Stimulated activated CD8-positive, alpha-beta memory T cell treated with anti-CD3 and anti-CD28 coated beads, Interleukin-7, amount 100 ng/mL, for 1 hour (primary cell): ENCODE measurements at places on chromosomes 11 and 22.
A peak's percentile ranks its signal among the peaks of the same experiment; 100 is the strongest.

- peak; percentile 24 for DNase-seq
Measured at GRCh38 chr22:22720201-22720723, 75.8 kb downstream of the GGTLC2 start.

GRCh38 chr11:15677181-15677580 is 562.5 kb downstream of the INSC start:
- no peak for DNase-seq

- DNase-seq, result no peak
Measured at GRCh38 chr11:2581931-2582350, 117.9 kb downstream of the KCNQ1OT1 start.

GRCh38 chr11:119673759-119674336 is 55.2 kb downstream of the NECTIN1 start:
- no peak for DNase-seq

DNA sequence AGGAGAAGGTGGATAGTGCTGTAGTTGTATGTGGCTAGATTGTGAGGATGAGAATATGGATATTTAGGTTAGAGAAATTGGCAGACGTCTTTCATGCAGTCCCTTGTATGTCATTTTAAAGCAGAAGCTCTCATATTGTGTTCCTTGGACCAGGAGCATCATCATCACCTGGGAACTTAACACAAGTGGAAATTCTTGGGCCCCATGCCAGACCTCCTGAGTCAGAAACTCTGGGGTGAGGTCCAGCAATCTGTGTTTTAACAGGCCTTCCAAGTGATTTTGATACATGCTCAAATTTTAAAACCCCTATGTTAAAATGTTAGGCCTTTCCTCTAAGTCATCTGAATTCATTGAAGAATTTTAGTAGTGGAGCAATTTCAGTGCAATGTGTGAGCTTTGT is 34.8 kb downstream of the JHY start:
- DNase-seq, result no peak

GRCh38 chr11:73381589-73381988 is 5.4 kb downstream of the RELT start:
- no peak for DNase-seq

GRCh38 chr11:422249-422656 is 7.5 kb upstream of the SIGIRR start:
- DNase-seq, result no peak

GRCh38 chr11:26580929-26581328 is 8.9 kb upstream of the MUC15 start:
- no peak for DNase-seq

- DNase-seq, result no peak
Measured at GRCh38 chr11:114774599-114775361, 96.5 kb downstream of the NXPE2 start.

DNA sequence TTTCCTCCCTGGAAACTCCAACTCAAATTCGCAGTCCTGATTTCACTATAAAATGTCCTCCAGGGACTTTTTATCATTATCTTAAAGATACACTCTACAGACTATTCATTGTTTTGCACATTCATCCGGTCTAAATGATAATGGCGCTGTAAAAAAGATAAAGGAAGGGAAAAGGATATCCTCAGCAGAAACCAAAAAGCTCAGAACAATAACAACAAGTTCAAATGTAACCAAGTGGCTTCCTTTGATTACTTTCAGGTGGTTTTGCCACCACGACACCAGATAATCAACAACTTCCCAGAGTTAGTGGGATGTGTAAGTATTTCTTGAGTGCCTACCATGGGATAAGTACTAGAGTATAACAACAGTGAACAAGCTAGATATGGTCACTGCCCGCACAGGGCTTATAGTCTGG is 26.3 kb downstream of the PRCP start:
- no peak for DNase-seq

- DNase-seq, result no peak
Measured at GRCh38 chr22:23549198-23549595, 30.9 kb downstream of the IGLL1 start.

- DNase-seq, result no peak
Measured at GRCh38 chr11:6630632-6631291, 11.5 kb upstream of the TPP1 start.

- DNase-seq, result no peak
Measured at GRCh38 chr22:46842606-46843005, 80.2 kb downstream of the TBC1D22A start.

DNA sequence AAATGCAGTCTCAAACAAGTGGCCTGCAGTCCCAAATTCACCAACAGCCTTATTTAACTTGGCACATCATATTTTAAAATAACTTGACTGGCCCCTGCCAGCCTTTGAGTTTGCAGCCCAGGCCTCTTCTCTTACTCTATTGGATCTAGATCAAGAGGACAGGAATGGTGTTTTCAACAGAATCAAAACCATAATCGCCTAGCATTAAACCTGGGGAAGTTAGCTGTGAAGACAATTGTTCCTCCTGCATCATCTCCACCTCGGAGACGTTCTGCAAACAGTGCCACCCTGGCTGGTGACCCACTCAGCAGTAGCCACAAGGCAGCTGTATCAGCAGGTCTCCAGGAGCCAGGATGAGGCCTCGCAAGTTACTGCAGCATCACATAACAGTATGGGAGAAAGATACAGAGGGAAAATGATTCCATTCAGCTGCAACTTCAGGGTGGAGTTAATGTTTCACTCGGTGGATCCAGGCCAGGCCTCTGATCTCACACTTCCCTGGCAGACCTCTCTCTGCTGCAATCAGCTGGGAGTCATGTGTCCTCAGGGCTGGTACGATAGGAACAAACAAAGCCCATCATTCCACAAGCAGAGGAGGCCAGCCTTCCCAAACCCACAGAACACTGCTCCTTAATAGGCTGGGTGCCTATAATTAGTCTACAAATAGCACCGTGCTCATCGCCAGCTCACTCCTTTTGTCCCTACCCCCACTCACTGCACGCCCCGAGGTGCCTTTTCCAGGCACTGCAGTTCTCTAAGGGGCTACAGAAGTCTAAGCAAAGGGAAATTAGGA is 18.6 kb upstream of the SCN2B start:
- no peak for DNase-seq

DNA sequence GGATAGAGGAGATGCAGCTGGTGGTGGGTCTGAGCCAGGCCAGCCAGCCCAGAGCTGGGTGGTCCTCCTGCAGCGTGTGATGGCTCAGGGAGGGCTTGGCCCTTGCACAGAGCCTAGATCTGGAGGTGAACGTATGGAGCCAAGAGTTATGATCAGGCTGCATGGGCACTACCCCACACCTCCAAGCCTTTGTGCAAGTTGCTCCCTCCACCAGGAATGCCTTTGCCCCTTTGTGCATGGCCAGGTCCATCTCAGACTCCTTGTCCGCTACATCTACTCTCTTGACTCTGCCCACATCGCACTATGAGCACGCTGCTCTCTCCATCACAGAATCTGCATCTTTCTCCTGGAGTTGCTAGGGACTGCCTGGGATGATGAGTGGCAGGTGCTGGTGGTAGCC is 895.7 kb downstream of the TBC1D22A start:
- no peak for DNase-seq

GRCh38 chr11:78773492-78773891 is 198.8 kb upstream of the NARS2 start:
- no peak for DNase-seq

DNA sequence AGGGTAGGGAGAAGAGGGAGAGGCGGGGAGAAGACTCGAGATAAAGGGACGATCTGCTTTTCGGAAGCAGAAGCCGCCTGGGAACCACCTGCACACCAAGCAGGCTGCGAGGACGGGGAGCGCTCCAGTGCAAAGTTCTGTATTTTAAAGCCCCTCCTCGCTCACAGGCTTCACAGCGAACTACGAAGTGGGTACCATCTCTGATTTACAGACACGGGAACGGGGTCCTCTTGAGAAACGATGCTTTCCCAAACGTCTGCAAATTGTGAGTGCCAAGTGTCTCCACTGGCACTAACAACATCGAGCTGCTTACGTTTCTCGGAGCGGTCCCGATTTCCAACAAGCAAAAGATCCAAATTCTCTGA is 700 bp upstream of the STX3 start:
- no peak for DNase-seq

- DNase-seq, result no peak
Measured at GRCh38 chr22:32042924-32043323, at the start of gene SLC5A1. Gene SLC5A1, plus strand, starts transcription at chr22:32043261. Its CDS starts 21 bp downstream, at chr22:32043282.

- DNase-seq, result no peak
Measured at GRCh38 chr11:72996959-72997358, 145.2 kb downstream of the FCHSD2 start.
